Stimulated activated CD4-positive, alpha-beta T cell treated with anti-CD3 and anti-CD28 coated beads, Interleukin-12 subunit alpha, Interleukin-12 subunit beta, amount 100 ng/mL, for 24 hours (primary cell): ENCODE measurements at places on chromosomes 2 and 18.

DNA sequence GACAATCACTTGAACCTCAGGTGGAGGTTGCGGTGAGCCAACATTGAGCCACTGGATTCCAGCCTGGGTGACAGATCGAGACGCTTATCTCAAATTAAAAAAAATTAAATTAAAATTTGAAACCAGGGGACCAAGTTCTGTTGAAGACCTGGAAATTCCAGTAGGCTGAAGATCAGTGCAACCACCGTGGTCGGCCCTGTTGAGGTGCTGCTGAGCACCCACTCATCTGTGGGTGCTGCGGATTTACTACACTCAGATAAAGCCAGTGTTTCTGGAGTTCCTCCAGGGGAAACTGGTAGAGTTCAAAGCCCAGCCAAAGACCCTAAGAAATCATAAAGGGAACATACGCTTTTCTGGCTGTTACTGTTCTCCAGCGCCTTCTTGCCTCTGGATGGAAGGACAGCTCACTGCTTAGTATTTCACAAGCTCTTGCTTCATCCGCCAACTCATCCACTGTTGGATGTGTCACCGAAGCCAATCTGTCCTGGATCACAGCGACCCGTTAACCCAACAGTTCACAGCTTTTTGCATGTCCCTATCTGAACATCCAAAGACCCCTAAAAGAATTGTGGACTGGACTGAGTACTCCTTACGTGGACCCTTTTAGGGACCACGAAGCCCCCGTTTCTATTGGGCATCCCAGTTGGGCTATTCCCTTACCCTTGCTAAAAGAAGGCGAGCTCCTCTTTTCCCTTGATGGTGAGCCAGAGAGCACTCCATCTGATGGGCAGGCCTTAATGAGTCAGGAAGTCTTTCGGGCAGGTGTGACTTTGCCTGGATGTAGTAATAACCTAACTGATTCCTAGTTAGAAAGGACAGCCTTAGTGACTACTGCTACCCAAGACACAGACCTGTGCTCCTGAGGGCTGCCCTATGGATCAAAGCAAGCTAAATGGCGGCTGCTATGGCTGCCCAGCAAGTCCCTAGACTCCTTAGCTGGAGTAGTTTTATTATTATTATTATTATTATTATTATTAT, 6.0 kb upstream of the ALPP start:
- DNase-seq: no peak

DNA sequence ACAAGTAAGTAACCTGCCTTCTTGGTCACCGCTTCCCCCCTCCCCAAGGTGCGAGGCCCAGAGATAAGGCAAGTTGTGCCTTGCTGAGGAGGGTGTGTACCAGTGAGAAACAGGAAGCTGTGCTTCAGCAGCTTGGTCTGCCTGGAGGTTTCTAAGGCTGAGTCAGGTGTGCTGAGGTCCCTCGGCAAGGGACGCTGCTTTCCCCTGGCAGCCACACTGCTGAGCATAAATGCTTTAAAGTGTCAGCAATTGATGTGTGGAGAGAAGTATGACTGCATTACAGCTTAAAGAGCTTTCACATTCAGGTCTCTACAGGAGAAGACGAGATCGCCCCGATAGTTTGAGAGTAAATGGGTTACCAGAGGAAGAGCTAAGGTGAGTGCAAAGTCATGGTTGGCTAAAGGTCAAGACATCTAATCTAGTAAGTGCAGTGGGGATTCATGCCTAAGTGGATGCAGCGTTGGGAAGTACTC, 86.9 kb downstream of the LIMS1 start:
- peak; percentile 49 for DNase-seq

- no peak for DNase-seq
Measured at GRCh38 chr2:215793747-215794595, 219.4 kb downstream of the MREG start.

DNA sequence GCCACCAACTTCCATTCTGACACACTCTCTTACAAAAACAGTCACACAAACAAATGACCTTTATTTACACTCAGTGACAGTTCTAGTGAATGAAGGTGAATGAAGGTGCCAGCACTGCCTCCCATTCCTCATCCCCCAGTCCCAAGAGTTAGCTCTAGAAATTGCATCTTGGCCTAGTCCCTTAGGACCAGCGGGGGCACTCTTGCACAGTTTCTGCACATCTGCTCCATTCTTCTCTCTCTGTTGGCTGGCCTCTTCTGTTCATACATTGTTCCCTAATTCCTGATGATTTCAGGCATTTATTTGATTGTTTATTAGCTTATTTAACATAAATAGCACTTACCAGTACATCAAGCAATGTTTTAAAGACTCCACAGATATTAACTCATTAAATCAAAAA, 30.9 kb downstream of the GAREM1 start:
- DNase-seq: no peak

DNA sequence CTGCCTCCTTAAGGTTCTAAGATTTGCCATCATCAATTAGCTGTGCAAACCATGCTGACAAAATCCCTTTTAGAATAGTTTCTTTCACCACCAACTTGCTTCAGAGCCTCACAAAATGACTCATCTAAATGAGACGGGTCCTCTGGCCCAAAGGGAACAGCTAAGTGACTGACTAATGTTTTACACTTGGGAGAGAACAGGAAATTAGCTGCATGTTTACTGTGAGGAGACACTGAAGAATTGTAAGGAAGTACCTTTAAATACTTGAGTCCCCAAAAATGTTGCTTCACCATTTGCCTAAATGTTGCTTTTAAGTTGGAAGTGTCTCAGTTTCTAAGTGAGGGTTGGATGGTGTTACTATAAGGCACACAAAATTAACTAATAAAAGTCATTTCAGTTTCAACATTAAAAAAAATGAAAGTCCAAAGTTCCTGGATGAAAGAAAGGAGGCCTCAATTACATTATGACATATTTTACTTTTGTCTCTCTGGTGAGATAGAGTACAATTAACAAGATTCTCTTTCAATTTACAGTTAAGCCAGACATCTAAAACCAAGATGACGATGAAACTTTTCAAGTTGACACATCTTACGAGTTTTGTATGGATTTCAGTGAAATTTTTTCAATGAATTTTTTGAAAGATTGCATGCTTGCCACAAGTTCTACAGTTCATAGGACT, 229.1 kb upstream of the FN1 start:
- no peak for DNase-seq

- DNase-seq: no peak
Measured at GRCh38 chr2:237873421-237873831, 14.0 kb downstream of the RAMP1 start.

GRCh38 chr18:37778417-37779165, 213.0 kb upstream of the CELF4 start:
- DNase-seq: no peak

DNA sequence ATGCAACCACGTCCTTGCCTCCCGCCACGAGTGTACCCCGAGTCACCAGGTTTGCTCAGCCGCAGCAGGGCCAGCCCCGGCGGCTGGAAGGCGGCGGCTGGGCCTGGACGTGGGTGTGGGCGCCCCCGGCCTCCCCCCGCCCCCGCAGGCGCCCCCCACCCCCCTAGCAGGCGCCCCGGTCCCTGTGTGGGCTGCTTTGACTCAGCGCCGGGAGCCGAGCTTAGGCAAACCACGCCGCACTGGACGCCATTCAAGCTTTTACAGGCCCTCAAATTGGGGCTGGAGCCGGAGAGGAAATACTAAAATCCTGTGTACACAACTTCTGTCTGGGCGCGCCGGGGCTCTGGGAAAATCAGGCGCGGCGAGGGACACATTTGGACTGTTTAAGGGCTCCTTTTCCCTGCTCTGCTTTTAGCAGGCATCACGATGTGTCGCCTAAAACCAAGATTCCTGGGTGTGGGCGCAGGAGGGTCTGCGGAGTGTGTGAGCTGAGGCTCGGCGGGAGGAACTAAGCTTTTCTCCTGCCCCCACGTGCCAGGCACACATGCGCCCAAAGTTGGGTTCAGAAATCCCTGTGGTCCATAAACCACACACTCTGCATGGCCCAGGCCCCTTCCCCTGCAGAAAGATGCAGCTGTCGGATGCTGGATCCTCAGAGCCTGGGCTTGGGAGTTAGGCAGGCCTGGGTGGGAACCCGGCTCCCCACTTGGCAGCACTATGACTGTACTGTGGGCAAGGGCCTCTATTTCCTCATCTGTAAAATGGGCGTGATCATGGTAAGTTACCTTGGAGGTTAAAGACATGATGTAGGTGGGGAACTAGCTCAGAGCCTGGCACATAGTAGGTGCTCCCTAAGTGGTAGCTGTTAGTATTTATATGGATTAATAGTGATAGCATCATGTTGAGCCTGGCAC, 57.6 kb downstream of the ATOH8 start:
- DNase-seq: no peak

GRCh38 chr18:4454537-4455112, 482 bp downstream of the DLGAP1 start:
- DNase-seq: no peak

DNA sequence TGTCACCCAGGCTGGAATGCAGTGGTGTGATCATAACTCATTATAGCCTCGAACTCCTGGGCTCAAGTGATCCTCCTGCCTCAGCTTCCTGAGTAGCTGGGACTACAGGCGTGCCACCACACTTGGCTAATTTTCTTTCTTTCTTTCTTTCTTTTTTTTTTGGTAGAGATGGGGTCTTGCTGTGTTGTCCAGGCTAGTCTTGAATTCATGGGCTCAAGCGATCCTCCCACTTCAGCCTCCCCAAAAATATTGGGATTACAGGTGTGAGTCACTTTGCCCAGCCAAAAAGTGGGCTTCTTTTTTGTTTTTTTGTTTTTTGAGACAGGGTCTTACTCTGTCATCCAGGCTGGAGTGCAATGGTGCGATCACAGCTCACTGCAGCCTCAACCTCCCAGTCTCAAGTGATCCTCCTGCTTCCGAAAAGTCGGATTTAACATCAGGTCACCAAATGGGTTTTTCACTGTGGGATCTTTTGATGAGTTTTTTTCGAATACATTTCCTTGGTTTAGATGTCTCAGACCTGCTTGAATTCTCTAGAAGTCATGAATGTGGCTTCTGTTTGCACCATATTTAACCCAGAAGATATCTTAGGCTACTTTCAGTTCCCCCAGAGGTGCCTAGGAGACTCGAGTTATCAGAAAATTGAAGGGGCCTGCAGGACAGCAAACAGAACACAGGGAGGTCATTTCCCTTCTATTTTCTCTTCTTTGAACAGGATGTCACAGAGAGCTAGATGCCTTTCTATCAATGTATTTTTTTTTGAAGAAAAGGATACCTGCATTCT, 8.9 kb downstream of the RAB31 start:
- DNase-seq: no peak

DNA sequence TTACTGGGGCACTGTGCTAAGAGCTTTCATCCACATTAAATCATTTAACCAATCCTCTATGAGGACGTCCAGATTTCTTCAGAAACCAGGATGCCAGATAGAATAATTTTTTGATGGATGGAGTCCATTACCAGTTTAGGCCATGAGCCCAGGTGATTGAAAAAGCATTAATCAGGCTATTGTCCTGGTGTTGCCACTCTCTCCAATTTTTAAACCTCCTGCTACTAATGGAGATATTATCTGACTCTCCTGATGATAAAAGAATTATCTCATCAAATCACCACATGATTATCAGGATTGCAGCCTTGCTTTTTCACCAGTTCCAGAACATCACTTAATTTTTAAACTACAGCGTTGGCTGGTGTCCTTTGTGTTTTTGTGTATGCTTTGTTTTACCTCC, 402.2 kb downstream of the CLIP4 start:
- no peak for DNase-seq

GRCh38 chr2:134252092-134252750, 1.7 kb upstream of the MGAT5 start:
- DNase-seq: no peak

- DNase-seq: peak; percentile 62
Measured at GRCh38 chr2:26577442-26578112, 63.6 kb downstream of the CIB4 start.

- DNase-seq: no peak
Measured at GRCh38 chr2:72619626-72620025, 206.2 kb downstream of the EXOC6B start.

DNA sequence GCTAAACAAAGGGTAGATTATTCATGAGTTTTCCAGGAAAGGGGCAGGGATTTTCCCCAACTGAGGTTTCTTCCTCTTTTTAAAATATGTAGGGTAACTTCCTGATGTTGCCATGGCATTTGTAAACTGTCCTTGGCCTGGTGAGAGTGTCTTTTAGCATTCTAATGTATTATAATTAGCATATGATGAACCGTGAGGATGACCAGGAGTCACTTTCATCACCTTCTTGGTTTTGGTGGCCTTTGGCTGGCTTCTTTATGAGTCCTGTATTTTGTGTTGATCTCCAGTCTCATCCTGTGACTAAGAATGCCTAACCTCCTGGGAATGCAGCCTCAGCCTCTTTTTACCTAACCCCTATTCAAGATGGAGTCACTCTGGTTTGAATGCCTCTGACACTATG, 391.0 kb upstream of the LINC00305 start:
- no peak for DNase-seq

GRCh38 chr2:134454931-134455330, 201.1 kb downstream of the MGAT5 start:
- no peak for DNase-seq

GRCh38 chr18:7333025-7333562, 102.2 kb downstream of the LRRC30 start:
- DNase-seq: no peak

DNA sequence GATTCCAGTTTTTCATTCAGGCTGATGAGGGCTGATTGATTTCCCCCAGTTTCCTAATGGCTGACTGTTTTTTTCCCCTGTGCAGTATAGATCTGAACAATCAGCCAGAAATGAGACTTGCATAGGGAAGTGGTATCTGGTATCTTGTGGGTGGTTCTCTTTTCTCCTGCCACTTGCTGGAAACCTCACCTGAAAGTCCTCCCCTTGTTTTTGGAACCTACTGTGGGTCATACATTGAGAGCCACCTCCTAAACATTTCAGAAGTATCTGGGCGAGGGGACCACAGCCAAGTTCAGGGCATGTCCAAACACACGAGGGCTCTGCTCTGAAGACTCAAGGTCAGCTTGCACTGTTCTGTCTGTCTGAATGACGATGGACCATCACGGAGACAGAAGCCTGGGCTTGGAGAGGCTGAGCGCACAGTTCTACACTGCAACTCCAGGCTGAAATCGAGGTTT, 19.3 kb downstream of the ALPK2 start:
- DNase-seq: no peak

DNA sequence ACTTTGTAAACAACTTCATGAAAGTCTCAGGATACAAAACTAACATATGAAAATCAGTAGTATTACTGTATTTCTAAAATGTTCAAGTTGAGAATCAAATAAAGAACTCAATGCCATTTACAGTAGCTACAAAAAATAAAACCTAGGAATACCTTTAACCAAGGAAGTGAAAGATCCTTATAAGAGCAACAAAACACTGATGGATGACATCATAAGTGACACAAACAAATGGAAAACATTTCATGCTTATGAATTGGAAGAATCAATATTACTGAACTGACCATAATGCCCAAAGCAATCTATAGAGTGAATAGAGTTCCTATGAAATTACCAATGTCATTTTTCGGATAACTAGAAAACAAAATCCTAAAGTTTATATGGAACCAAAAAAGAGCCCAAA, 1038.1 kb downstream of the SUCLG1 start:
- DNase-seq: no peak

DNA sequence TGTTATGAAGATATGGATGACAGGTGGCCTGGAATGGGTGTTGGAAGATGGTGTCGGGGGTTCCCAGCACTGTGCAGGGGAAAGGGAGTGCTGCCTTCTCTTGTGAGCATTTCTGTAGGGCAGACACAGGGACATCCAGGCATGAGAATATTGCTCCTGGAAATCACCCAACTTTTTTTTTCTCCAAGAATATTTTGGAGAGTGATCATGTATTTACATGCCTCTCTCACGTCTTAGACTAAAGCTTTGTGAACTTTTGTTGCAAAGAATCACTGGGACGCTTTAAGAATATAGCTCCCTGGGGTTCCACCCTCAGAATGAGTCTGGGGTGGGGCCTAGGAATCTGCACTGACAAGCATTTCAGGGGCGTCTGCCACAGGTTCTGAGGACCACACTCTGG, 68.7 kb downstream of the VWA3B start:
- no peak for DNase-seq
